Activated T-helper 1 cell treated with Interleukin-2 at 50 U/mL for 16 hours (primary cell): ENCODE measurements at places on chromosomes 3 and 15.
A peak's percentile ranks its signal among the peaks of the same experiment; 100 is the strongest.

DNA sequence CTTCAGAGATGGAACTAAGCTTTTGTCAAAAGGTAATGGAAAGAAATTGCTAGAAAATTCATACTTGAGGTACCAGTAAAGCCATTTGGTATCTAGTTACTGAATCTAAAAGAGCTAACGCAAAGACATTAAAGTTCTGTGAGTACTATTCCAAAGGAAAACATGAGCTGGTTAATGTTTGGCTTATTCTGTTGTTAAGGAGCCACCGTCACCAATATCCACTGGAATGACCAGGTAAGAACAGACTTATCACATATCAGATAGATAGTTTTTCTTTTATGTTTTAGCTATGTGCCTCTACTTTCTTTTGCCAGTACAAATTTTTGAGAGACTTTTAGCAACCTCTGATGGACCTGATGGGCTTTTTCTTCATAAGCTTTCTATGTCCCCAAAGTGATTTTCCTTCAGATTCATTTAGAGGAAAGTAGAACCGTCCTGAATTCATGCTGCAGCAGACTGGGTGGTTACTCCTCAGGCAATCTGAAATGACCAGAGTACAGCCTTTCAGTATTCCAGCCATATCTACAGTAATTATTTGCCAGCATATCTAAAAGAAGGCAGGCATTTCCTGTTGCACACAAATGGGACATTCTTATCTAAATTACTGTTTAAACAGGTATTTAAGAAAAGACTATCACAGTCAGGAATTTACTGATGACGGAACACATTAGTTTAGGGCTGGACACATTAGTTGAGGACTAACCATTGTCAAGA is 274.1 kb downstream of the MECOM start:
- DNase-seq, result no peak

GRCh38 chr3:31851278-31851677 is 129.8 kb downstream of the OSBPL10 start:
- no peak for DNase-seq

DNA sequence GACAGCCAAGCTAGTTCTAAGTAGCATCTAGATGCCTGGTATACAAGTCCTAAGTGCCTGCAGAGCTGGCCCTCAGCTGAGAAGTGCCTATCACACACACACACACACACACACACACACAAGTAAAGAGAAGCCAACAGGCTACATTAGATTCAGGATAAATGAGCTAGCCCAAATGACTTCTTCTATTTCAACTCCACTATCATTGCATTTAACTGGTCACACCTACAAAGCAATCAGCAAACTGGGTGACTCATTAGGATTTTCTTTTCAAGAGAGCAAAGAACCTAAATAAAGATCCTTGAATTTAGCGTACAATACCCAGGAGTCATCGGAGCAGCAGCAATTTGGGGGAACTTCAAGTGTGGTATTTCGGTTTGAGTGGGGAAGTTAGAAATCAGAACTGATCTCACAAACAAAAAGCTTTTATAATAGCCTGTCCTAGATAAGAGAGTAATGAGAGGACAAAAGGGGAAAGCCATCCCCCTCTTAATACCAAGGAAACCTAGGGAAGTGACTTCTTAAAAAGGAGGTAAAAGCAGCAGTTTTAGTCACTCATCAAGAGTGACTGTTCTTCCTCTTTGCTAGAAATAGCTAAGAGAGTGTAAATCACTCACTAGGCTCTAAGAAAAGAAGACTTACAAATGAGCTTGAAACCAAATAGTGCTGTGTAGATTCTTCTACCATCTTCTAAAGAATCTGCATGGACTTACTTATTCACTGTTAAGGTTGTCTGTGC is 112.7 kb downstream of the TNIK start:
- DNase-seq, result no peak

DNA sequence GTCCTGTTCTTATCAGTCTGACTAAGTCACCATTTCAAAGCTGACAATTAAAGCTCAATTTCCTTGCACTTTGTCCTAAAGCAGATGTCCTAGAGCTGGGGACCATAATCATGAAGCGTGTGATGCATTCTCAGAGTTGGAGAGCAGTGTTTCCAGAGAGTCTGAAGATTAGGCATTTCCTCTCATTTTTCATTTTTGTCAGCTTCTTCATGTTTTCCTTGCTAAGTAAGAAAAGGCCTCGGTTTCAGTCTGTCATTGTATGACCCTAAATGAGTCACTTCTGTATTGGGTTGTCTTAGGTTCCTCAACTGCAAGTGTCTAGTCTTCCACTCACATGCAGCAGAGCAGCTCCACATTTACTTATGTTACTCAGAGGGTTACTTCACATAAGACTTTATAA is 257.2 kb upstream of the TPRG1 start:
- DNase-seq, result no peak

DNA sequence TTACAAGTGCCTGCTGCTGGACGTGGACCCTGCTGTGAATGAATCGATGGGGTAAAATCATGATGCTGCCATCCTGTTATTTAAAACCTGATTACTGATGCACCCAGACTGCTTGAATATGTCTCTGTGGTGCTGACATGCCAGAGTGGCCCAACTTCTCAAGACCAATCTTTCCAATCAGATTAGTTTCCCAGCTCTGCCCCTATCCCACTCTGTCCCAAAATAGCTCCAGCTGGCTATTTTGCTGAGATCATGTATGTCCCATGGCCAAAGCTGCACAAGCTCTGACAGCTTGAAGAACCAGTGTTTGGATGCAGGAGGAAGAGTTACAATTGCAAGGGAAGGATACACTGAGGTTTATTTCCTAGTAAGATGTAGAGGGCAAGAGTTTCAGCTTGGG is 153.6 kb downstream of the TMEM108 start:
- DNase-seq, result no peak

DNA sequence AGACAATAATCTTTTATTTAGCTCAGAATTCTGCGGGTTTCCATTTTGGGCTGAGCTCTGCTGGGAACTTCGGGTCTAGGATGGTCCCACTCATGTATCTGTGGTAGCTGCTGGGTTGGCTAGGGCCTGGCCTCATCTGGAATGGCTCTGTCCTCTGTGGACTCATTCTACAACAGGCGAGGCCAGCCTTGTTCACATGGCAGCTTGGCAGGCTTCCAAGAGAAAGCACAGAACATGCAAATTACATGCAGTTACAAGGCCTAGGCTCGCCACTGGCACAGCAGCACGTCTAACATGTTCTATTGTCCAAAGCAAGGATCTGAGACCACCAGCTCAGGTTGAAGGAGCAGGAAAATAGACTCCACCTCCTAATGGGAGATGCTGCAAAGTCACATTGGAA is 431.4 kb downstream of the PDCD6IP start:
- no peak for DNase-seq

DNA sequence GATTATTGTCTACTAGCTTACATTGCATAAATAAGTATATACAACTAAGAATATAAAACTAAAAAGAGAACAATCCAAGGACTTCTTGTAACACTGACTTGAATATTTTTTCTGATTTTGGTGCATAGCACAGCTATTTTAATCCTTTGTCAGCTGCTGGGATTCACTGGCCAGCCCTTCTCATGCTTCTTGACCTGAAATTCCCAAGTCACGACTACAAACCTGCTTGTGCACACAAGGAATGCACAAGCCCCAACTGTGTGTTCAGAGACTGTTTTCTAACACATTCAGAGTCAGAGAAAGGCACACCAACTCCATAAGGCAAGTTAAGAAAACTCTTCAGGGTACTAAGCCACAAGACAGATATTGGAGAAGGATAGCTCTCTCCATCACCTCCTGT is 80.9 kb downstream of the TNIK start:
- no peak for DNase-seq

GRCh38 chr15:69468241-69469121 is 15.9 kb downstream of the RPLP1 start:
- peak; percentile 77 for DNase-seq

GRCh38 chr3:66816090-66816761 is 181.9 kb upstream of the KBTBD8 start:
- no peak for DNase-seq

DNA sequence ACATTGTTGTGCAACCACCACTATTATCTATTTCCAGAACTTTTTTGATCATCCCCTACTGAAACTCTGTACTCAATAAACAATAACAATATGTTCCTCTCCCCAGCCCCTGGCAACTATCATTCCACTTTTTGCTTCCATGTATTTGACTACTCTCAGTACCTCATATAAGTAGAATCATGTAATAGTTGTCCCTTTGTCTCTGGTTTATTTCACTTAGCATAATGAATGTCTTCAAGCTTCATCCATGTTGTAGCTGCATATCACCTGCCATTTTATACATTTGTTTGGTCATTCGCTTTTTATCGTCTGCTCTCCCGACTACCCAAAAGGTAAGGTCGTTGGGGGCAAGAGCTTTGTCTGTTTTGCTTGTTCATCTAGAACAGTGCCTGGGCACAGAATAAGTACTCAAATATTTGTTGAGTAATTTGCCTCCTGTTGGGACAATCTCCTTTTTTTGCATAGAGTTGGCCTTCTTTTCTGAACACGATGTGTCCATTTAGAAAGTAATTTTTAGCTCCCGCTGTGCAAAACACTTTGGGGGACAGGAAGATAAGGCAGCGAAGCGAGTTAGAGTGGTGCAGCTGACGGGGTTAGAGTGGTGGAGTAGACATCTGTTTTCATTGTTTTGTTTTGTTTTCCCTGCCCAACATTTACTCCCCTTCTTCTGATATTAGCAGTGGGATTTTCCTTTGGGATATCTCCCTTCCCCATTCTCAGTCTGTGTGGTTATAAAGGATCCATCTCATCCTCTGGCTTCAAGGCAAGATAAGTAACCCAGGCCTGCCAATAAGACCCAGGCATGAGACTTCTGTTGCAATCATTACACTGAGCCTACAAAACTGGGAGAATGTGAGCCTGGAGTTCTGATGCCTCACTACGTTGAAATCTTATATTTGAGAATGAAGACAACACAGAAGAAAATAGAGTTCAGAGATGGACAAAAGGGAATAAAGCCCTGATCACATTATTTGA is 83.4 kb upstream of the RNU6-1 start:
- no peak for DNase-seq

DNA sequence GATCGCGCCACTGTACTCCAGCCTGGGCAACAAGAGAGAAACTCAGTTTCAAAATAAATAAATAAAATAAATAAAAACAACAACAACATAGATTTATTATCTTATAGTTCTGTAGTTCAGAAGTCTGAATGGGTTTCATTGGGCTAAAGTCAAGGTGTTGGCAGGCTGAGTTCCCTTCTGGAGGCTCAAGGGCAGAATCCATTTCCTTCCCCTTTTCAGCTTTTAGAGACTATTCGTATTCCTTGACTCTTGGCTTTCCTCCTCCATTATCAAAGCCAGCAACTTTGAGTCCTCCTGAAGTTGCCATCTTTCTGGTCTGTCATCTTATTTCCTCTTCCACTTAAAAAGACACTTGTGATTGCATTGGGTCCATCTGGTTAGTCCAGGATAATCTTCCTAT is 12.1 kb downstream of the BLM start:
- no peak for DNase-seq

DNA sequence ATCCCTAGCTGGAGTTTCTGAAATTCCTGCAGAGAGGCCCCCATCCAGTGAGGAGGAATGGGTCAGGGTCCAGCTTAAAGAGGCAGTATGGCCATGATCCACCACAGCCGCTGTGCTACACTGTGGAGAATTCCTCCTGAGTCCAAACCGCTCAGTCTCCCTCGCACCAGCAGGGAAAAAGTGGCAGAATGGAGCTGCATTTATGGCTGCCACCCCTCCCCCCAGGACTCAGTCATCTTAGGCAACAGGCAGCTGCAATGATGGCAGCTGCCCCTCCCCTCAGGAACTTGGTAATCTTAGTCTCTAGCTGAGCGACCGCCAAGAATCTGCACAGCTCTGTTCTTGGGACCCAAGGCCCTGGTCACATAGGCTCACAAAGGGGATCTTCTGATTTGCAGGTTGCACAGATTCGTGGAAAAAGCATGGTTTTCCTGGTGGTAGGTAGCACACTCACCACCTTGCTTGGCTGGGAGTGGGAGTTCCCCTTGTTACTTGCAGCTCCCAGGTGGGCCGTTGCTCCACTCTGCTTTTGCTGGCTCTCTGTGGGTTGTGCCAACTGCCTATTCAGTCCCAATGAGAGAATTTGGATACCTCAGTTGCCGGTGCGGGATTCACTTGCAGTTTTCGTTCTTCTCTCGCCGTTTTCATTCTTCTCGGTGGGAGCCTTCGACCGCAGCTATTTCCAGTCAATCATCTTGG is 204.1 kb downstream of the STXBP5L start:
- DNase-seq, result no peak

DNA sequence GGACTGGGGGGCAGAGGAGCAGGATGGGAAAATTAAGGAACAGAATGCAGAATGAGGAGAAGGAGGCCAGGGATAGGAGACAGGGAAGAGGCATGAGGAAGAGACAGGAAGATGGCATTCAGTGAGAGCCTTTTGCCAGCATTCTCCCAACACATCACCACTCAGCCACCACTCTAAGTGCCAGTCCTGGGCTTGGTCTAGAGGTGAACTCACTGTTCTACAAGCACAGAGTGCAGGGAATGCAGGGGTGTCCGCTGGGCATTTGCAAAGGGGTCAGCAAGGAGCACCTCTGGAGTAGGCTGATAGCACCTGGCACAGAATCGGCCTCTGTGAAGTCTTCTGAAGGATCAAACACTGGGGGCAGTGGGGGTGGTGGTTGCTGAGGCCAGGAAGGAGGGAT is 14.6 kb upstream of the IGDCC3 start:
- DNase-seq, result no peak

DNA sequence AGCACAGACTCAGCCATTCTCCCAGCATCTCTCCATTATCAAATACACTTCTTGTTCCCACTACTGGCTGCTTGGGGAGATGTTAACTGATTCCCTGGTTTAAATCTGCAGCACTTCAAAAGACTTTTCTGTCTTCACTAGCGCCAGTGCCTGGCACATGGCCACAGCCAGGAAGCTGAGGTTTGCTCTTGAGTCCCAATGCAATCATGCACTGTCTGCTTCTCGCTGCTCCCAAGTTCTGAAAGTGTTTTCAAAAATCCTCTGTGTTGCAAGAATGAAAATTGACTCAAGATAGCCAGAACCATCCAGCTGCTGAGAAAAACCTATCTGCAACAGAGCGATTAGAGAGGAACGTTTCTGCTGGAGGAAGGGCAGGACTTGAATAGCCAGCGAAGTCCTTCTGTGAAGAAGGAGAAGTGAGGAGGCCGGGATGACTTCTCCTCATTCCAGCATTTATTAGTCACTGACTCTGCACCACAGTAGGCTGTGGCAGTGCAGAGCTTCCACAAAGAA is 358.4 kb upstream of the NR2F2 start:
- no peak for DNase-seq
